ENCODE measurements at places on chromosomes 3 and 15.

DNA sequence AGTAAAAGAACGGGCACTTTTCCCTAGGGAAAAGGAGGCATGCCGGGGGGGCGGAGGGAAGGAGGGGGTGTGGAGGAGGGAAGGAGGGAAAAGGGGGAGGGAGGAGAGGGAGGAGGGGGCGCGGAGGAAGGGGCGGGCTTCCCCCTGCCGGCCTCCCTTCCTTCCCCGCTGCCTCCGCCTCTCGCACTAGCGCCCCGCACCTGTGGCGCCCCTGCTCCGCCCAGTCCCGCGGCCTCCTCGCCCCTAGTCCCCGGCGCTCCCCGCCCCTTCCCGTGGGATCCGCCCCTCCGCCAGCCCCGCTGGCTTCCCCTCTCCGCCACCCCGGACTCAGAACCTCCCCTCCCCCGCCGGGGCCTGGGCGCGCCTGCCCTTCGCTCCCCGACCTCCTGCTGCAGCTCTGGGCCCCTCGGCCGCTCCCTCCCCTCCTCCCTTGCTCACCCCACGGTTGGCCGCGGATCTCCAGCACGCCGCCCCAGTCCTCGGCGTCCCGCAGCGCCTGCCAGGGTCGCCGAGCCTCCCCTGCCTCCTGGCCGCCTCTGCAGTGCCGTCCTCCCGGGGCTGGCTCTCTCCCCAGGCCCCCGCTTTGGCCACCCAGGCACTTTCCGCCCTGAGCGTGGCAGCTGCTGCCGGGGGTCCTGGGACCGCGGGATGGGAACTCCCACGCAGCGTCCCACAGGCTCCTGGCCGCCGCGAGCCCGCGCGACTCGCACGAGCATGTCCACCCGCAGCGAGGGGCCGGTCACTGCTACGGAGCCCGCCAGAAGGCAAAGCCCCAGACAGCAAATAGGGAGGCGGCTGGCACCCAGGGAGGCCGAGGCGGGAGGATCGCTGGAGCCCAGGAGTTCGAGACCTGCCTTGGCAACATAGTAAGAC, 147.4 kb downstream of the TJP1 start:
- DNase-seq: peak; percentile 46

- no peak for DNase-seq
Observed at GRCh38 chr15:91214675-91215590, 114.9 kb downstream of the SV2B start.

- no peak for DNase-seq
Observed at GRCh38 chr3:143727391-143727790, 120.9 kb downstream of the SLC9A9 start.

GRCh38 chr3:40464339-40465110, 7.4 kb downstream of the RPL14 start:
- no peak for DNase-seq

- DNase-seq: no peak
Observed at GRCh38 chr15:71562251-71562650, 248.1 kb upstream of the NR2E3 start.

DNA sequence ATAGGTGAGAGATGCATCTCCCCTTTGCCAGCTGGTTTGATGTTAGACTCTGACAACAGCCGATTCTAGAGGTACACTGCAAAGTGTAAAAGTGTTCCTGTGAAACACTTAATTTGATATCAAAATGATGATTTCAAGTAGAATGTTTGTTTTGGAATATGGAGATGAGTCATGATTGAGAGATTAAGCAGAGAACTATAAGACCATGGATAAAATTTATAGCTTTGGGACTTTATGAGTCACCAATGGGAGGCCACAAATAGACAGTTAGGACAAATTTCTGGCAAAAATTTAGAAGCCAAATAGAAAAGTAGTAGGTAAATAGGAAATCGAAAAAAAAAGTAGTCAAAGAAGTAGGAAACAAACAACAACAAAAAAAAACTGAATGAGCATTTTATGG, 672.5 kb downstream of the NSUN3 start:
- no peak for DNase-seq

- DNase-seq: no peak
Observed at GRCh38 chr3:51395493-51396213, 4.6 kb downstream of the RBM15B start.

- DNase-seq: no peak
Observed at GRCh38 chr15:98513428-98513986, 134.8 kb upstream of the IGF1R start.

DNA sequence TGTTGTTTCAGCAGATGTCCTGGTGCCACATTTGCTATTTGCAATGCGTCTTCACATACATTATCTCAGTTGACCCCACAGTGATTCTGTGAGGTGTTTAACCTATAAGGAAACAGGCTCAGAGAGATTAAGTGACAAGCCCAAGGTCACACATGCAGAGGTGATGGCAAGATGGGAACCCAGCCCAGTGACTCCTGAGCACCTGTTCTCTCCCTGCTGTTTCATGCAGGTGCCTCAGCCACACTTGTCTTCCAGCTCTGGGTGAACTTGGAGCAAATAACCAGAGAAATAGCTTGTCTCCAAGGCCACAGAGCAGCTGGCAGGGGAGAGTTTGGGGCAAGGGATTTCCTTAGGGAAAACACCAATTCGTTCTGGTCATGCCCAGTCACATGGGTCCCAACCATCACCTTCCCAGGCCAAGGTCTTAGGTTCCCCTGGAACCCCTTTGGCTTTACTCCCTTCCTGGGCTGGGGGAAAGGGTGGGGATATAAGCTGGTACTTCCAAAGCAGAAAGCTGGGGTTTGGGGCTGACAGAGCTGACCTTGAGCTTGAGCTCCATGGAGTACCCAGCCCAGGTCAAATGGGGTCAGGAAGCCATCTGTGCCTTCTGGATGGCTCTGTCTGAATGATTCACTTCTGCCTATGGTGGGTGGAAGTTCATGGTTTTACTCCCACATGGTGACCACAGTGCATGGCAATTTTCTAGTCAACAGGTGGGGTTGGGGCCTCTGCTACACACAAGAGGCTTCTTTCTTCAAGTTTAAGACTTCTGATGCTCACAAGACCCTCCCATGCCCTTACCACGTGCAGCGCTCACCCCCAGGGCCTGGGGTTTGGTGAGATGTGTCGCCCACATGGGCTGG, 22.4 kb downstream of the LIPC start:
- DNase-seq: no peak

- no peak for DNase-seq
Observed at GRCh38 chr3:56954125-56954524, 106.3 kb upstream of the SPATA12 start.

DNA sequence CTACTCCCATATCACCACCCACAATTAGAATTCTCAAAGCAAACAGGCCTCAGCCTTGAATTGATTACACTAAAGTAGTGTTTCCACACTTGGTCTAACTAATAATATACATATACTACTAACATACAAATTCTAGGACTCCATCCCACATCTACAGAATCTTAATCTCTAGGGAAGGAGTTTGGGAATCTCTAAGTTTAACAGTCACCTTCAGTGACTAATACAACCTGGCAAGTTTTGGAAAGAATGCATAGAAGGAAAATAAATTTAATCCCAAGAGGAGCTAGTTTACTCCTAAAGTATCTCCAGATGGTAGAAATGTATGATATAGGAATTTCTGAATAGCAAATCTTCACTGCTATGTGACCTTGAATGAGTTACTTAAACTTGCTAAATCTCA, 9.1 kb downstream of the CLPX start:
- DNase-seq: no peak

GRCh38 chr15:58760385-58761009, 10.6 kb upstream of the MINDY2 start:
- DNase-seq: no peak

DNA sequence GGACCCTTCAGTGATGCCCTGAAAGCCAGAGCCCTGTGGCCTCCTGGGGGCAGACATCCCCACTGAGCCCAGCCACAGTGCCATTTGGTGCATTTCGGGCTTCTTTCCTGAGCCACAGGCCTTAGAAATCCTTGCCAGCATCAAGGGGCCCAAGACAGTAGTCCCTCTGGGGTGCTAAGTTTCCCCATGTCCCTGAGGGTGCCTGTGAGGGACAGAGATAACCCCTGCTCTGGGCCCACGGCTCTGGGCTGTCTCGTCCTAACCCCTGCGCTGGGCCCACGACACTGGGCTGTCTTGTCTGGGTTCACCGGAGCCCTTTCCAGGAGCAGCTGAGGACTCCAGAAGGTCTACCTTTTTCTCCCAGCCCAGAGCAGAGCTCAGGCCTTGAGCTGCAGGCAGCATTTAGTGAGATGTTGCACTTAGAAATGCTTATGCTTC, 45.1 kb upstream of the FGD5 start:
- DNase-seq: no peak

DNA sequence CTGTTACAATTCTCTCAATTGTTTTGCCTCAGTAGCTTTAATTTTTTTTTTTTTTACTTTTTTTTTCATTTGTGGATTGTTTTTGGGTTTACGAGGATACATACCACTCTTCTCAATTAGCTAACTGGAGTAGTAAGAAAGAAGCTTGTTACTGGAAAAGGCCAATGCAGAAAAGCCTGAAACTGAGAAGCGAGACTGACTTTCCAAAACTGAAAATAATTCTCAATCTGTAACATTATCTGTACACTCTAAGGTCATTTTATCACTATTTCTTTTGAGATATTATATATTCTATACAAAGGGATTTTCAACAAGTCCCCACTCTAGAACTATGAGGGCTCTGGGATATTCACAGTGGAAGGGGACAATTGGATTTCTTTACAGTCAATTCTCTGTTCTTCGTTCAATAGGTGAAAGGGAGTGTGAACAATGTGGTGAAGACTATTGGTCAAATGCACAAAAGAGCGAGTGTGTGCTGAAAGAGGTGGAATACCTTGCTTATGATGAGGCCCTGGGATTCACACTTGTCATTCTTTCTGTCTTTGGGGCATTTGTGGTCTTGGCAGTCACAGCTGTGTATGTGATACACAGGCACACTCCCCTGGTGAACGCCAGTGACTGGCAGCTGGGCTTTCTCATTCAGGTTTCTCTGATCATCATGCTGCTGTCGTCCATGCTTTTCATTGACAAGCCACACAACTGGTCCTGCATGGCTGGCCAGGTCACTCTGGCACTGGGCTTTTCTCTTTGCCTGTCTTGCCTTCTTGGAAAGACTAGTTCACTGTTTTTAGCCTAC, 83.9 kb upstream of the KCNAB1 start:
- no peak for DNase-seq

GRCh38 chr15:76941636-76942035, 10.1 kb downstream of the RCN2 start:
- no peak for DNase-seq

- DNase-seq: no peak
Observed at GRCh38 chr3:102979682-102980354, 545.0 kb downstream of the ZPLD1 start.

- no peak for DNase-seq
Observed at GRCh38 chr3:72848703-72849081, 447 bp upstream of the SHQ1 start.

DNA sequence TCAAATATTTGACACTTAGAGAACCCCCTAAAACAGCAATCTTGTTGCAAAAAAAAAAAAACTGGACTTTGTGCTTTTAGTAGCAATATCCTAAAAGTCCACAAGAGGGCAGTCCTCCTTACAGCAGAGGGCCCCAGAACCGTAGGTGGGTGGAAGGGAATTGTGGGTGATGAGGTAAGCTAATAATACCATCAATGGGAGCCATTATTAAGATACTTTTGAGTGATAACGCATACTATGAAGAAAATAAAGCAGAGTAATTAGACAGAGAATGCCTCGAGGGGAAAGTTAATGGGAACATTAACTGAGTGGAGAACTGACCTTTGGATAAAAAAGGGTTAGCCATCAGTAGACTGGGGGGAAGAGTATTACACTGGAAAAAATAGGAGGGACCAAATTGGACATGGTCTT, 229.9 kb downstream of the THRB start:
- peak; percentile 53 for DNase-seq

GRCh38 chr15:42286445-42287029, 13.3 kb upstream of the TMEM87A start:
- DNase-seq: peak; percentile 63

GRCh38 chr3:129576514-129577352, 29.7 kb downstream of the PLXND1 start:
- peak; percentile 33 for DNase-seq

GRCh38 chr3:36957862-36958686, 13.2 kb upstream of the TRANK1 start:
- no peak for DNase-seq

DNA sequence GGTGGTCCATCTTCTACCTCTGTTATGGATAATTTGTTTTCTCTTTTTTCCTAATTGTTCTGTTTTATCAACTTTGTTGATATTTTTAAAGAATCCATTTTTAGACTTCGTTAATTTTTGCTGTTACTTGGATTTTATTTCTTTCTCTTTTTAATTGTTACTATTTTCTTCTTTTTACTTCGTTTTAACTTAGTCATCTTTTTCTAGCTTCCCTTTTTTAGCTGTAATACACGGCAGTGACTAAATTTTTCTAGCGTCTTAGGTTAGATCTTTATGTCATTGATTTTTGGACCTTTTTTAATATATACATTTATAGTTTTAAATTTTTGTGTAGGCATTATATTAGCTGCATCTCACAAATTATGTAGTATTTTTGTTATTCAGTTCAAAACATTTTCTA, 33.1 kb downstream of the ARIH2 start:
- DNase-seq: no peak

GRCh38 chr3:76965122-76965725, 74.7 kb upstream of the ROBO2 start:
- peak; percentile 72 for DNase-seq

DNA sequence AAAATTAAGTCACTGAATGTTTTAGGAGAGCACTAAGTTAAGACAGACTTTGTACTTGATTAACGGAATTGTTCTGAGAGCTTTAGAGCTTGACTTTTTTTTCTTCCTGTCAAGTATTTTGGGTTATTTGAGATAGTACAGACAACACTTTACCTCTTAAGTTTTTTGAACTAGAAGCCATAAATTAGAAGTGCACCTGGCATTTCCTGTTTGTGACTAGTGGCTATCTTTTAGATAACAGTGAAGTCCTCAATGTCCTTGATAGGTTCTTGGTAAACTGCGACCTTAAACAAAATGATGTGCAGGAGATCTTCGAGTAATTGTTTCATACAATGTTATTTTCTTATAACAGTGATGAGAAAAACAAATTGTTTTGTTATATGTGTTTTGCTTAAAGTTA, 213.9 kb downstream of the TP63 start:
- DNase-seq: no peak

- no peak for DNase-seq
Observed at GRCh38 chr3:155026999-155027591, 53.0 kb upstream of the MME start.

DNA sequence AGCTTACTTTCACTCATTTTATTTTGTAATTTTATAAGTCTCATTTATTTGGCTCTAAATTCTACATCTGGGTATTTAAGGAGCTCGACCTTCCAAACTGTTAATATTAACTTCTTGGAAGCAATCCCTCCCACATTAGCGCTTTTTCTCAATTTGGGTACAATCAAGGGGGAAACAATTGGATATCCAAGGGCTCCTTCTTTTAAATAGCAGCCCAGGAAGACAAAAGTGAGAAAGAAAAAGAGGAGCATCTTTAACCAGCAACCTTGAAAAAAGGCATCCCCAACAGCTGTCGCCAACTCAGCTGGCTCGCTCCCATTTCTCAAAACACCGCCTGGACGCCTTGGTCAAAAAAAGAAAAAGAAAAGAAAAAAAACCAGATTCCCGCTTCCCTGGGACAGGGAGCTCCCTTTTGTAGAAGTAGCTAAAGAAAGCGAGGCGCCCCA, 873 bp downstream of the C3orf70 start:
- DNase-seq: no peak

All from HepG2 (cell line).